Trophoblast cell (in vitro differentiated cells and primary cell): ENCODE measurements at places on chromosomes 5 and 9.
A peak's percentile ranks its signal among the peaks of the same experiment; 100 is the strongest.

GRCh38 chr9:129012343-129012742 lies 15.8 kb downstream of the SH3GLB2 start:
- DNase-seq, result no peak
- H3K27me3 ChIP-seq, result no peaks in the 10 kb centered on the region
- peaks cover 58% of the 10 kb centered on the region for H3K36me3 ChIP-seq
- H3K27ac ChIP-seq, result no peak overlapping the region

DNA sequence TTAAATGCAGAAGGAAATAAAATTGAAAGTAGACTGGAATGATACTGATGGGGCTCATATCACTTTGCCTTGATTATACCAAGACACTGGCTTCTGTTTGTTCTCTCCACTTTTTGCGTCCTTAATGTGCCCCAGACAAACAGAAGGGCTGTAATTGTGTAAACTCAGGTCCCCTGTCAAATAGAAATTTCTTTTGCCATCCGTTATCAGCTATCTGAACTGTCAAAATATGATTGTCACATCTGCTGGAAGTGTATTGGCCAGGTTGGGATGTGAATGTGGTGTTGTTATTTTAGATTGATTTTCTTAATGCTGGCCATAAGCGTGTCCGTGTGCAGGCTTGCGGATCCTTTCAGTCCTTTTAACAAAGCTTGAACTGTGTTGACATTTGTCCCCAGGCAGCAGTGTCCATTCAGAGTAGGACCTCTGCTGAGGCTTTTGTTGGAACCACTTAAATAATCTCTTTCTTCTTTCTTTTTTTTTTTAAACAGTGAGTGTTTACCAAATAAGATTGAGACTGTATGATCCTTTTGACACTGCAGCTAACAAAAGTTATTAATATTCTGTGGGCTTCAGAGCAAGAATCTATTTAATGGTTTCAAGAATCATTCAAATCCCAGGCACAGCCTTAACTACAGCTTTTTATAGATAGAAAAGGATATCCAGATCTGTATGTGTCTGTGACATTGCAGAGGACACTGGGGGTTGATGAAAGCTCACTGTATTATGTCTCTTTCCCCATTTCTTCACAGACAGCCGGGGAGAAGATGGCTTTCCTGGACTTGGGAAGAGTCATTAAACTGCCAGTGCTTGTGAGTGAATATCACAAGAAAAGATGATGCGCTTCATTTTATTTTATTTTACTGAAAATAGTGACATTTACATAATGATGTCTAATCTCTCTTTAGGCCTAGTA lies 171.7 kb downstream of the ZNF608 start:
- DNase-seq, result no peak
- no peak overlapping the region for H3K4me3 ChIP-seq
- peak overlapping the region; percentile 43 for H3K27ac ChIP-seq
- H3K27me3 ChIP-seq, result no peaks in the 10 kb centered on the region
- no peaks in the 10 kb centered on the region for H3K36me3 ChIP-seq

- no peak overlapping the region for H3K27ac ChIP-seq
- H3K4me1 ChIP-seq, result no peaks in the 10 kb centered on the region
- no peak for DNase-seq
- no peak overlapping the region for H3K4me3 ChIP-seq
Observed at GRCh38 chr9:90037146-90037797, 432.5 kb downstream of the GADD45G start.

DNA sequence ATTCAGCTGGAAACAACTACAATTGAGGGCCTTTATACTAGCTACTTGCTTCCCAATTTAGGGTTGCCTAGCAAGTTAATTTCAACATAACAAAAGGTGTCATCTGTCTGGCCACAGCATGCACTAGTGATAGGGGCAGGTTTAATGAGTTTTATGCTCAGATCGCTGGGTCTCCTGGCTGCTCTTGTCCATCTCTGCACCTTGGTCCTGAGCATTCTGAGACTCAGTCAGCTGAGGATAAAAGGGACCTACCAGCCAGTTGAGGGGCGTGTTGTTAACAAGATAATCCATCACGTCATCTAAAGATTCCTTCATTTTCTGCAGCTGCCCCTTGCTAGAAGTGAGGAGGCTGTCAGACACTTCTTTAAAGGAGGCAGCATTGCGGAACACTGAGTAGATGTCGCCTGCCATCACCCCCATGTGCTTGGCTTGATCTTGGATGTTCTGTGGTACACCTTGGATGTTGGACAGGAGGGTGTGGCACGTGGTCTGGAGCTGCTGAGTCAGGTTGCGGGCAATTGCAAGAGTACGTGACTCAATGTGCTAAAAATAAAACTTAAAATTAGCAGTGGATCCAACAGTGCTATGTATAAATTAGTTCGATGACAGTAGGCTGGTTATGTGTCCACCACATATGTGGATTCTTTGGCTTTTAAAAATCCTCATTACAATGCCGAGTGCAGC lies 11.0 kb downstream of the PLIN2 start:
- no peak overlapping the region for H3K27ac ChIP-seq
- H3K4me1 ChIP-seq, result no peaks in the 10 kb centered on the region
- H3K36me3 ChIP-seq, result peaks cover 45% of the 10 kb centered on the region
- no peak for DNase-seq

- H3K36me3 ChIP-seq, result no peaks in the 10 kb centered on the region
- H3K27me3 ChIP-seq, result no peaks in the 10 kb centered on the region
- DNase-seq, result no peak
- H3K27ac ChIP-seq, result no peak overlapping the region
- no peak overlapping the region for H3K4me3 ChIP-seq
- no peaks in the 10 kb centered on the region for H3K4me1 ChIP-seq
Observed at GRCh38 chr5:18091142-18091541, 456.9 kb downstream of the TAF11L14 start.

DNA sequence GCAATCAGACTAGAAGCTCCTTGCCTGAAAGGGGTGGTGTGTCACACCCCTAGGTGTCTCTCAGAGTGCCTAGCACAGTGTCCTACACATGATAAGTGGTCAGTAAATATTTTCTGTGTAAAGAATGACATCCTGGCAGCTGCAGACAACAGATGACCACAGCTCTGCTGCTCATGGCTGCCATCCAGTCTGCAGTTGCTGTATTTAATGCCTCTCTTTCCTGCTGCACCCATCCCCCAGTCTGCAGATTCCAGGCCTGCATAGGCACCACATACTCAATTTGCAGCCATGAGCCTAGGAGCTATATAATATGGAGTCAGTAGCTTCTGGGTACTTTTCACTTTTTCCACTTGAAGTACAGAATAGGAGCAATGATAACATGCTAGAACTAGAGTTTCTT lies 94.9 kb upstream of the NR4A3 start:
- H3K27me3 ChIP-seq, result no peaks in the 10 kb centered on the region
- DNase-seq, result no peak
- H3K36me3 ChIP-seq, result no peaks in the 10 kb centered on the region
- H3K4me3 ChIP-seq, result no peak overlapping the region
- H3K4me1 ChIP-seq, result no peaks in the 10 kb centered on the region

GRCh38 chr5:89097103-89097502 lies 214.1 kb upstream of the MEF2C start:
- no peak overlapping the region for H3K27ac ChIP-seq
- H3K36me3 ChIP-seq, result no peaks in the 10 kb centered on the region
- H3K4me1 ChIP-seq, result no peaks in the 10 kb centered on the region
- DNase-seq, result no peak

GRCh38 chr5:83931969-83932368 lies 211.3 kb upstream of the HAPLN1 start:
- DNase-seq, result peak; percentile 35
- H3K4me3 ChIP-seq, result no peak overlapping the region
- H3K27me3 ChIP-seq, result no peaks in the 10 kb centered on the region
- H3K27ac ChIP-seq, result no peak overlapping the region

DNA sequence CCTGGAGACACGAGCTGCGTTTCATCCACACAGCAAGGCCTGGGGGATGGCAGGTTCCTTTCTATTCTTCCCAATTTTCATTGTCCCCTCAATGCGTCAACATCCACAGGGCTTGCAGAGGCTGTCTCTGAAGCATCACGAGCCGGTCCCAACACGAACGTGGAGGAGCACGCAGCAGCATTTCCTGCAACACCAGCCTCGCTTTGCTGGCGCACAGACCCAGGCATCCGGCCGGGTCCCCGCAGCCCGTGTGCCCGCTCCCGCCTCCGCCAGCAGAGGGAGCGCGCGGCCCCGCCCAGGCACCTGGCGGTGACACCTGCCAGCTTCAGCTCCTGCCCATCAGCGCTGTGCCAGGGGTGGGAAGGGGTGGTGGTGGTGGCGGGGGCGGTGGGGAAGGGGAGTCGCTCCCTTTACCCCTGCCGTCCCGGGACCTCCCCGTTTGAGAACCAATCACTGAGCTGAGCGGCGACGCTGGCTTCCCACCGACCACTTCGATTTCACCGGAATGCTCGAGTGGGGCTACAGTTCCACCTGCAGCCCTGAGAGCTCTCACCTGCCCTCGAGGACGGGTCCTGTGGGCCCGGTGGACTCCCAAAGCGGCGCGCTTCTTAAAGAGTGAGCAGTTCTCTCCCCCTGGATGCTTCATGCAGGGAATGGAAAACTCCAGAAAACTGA lies 464.5 kb downstream of the ICE1 start:
- no peaks in the 10 kb centered on the region for H3K4me1 ChIP-seq
- no peak overlapping the region for H3K4me3 ChIP-seq

GRCh38 chr5:148653836-148654781 lies at the start of gene HTR4:
Gene HTR4, minus strand, starts transcription at chr5:148654527. Its CDS starts 17,513 bp downstream, at chr5:148637014.
- H3K27ac ChIP-seq, result no peak within 1 kb of the TSS
- peaks cover 4% of the 10 kb centered on the region for H3K4me1 ChIP-seq
- H3K36me3 ChIP-seq, result no peaks in the 10 kb centered on the region
- peaks cover 23% of the 10 kb centered on the region for H3K27me3 ChIP-seq
- H3K4me3 ChIP-seq, result peak within 1 kb of the TSS; percentile 49

DNA sequence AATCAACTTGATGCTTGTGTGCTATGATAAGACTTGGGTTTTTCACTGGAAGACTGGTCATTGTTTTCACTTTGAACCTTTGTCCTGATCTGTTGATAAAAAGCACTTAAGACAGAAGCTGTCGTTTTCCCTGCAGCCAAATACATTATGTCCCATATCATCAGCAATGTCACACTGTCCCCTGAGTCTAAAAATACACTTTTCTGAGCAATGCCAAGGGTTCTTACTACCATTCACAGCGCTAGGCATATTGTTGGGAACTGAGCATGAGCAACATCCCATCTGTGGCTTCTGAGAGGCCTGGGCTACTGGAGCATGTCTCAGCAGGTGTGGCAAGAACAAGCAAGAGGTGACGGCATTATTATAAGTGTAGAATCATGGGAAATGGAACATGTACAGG lies 81.8 kb downstream of the SEMA6A start:
- no peak overlapping the region for H3K27ac ChIP-seq
- H3K36me3 ChIP-seq, result peaks cover 17% of the 10 kb centered on the region
- no peak overlapping the region for H3K4me3 ChIP-seq
- DNase-seq, result no peak
- no peaks in the 10 kb centered on the region for H3K27me3 ChIP-seq

DNA sequence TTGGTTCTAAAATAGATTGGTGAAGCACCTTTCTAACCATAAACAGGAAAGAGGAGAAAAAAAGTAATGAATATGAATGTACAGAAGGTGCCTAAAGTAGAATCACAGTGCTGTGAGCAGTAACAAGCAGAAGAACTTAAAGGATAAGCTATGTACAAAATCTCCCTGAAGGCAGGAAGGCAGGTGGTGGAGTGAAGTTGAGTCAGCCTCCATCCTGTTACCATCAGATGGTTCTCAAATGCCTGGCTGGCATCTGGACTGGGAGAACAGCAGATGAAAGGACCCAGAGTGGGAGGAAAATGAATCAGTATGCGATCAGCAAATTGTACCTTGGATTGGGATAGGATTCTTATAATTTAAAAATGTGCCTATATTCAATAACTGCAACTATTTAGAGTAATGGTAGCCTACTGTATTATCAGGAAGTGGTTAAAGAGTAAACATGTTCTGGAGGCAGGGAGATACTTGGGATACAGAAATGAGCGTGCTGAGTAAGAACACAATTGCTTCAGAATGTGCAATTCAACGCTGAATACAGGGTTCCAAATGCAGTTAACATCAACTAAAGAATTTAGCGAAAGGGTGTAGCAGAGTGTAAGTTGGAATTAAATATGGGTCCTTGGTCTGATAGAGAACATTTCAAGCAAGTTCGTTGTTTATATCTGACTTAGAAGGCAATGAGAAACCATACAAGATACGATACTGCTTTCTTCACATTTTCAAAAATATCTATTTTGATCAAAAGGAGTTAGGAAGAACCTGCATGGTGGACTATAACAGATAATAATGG lies 21.1 kb upstream of the FER start:
- no peaks in the 10 kb centered on the region for H3K27me3 ChIP-seq
- DNase-seq, result peak; percentile 43
- no peak overlapping the region for H3K27ac ChIP-seq
- H3K4me1 ChIP-seq, result no peaks in the 10 kb centered on the region
- no peak overlapping the region for H3K4me3 ChIP-seq
- H3K36me3 ChIP-seq, result no peaks in the 10 kb centered on the region

- H3K27ac ChIP-seq, result no peak overlapping the region
- H3K4me3 ChIP-seq, result no peak overlapping the region
- DNase-seq, result no peak
- H3K4me1 ChIP-seq, result no peaks in the 10 kb centered on the region
- H3K27me3 ChIP-seq, result no peaks in the 10 kb centered on the region
Observed at GRCh38 chr5:81776258-81776657, 25.4 kb upstream of the SSBP2 start.

DNA sequence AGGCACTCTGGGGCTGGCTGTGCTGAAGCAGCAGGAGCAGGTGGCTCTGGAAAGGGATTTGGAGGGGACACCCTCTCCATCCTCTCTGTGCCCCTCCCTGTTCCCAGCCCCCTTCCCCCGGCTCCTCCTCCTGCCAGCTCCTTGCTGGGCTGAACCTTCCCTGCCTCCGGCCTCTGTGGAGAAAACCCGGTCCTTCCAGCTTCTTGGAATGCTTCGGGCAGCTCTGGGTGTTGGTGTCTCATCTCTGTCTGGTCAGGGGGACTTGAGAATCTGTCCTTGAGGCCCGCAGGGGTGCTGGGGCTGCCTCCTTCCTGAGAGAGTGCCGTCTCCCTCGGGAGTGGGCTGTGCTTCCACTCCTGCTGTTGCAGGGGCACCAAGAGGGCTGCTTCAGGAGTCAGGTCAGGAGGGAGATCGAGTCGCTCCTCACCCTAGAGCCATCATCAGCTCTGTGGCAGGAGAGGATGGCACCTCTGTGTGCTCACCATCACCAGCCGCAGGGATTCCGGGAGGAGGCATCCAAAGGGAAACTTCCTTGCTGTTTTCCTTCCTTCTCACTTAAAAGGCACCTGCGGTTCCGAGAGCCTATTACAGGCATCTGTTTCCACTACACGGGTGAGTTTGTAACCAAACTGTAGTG lies 30.6 kb downstream of the NDUFS6 start:
- DNase-seq, result no peak
- H3K4me3 ChIP-seq, result no peak overlapping the region
- H3K27me3 ChIP-seq, result no peaks in the 10 kb centered on the region
- no peaks in the 10 kb centered on the region for H3K36me3 ChIP-seq
- peak overlapping the region; percentile 19 for H3K27ac ChIP-seq

GRCh38 chr5:94658272-94658671 lies 39.8 kb downstream of the SLF1 start:
- H3K27ac ChIP-seq, result no peak overlapping the region
- H3K27me3 ChIP-seq, result no peaks in the 10 kb centered on the region
- no peak for DNase-seq
- H3K4me3 ChIP-seq, result no peak overlapping the region
- H3K4me1 ChIP-seq, result no peaks in the 10 kb centered on the region
